RPMI8226 (cell line): ENCODE measurements at places on chromosomes 1 and 21.

- no peak for DNase-seq
Observed at GRCh38 chr21:41390043-41390639, 28.3 kb downstream of the MX2 start.

GRCh38 chr1:198499588-198499987, 40.9 kb downstream of the ATP6V1G3 start:
- no peak for DNase-seq

GRCh38 chr1:228340686-228341449, 65.8 kb downstream of the TRIM11 start:
- no peak for DNase-seq

GRCh38 chr1:153506831-153507413, 28.9 kb downstream of the S100A6 start:
- DNase-seq: no peak

DNA sequence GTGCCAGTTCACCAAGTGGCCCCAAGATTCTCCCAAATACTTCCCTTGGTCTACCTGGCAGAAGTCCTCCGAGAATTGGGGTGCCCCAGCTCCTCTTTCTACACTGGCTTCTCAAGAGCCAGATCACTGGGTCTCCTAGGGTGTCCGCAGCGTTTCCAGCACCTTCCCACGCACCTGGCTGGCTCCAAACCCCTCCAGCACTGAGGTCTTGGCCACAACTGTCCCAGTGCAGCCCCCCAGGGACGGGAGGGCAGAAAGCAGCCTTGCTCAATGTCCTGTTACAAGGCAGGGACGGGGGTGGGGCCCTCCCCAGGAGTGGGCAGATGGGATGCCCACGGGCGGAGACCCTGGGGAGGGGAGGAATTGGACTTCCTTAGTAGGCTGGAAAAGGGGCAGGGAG, 1.1 kb downstream of the ECE1 start:
- DNase-seq: no peak

DNA sequence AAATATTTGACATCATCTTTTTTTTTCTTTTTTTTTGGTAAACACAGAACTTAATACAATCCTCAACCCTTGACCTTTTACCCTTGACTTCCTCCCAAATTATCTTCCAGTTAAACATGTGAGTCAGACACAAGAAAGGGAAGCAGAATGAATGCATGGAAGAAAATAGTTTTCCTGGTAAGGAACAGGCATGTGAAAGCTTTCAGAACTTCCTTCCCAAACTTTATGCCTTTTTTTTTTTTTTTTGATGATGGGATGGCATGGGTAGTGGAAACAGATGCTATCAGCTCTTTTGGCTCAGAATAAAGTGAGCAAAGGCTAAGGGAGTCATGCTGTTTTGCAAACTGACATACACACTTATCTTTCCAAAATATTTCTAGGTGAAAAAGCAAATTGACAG, 1079.1 kb downstream of the TTLL7 start:
- no peak for DNase-seq

DNA sequence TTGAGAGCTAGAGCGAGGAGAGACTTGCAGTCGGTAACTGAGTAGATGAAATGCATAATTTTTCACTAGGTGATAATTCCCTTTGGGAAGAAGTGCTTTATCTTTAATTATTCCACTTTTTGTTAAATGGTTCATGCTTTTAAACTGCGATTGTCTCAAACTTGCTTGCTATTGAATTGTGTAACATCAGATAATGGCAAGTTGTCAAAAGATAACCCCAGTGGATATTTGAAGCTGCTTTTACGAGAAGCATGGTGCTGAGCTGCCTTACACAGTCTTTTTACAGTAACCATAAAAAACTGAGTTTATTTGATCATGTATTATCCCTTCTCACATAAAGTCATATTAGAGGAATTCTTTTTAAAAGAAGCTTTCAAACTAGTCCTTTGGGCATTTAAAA, 30.2 kb downstream of the TMEM50B start:
- no peak for DNase-seq

GRCh38 chr1:234918961-234919761, 209.5 kb downstream of the TOMM20 start:
- no peak for DNase-seq

DNA sequence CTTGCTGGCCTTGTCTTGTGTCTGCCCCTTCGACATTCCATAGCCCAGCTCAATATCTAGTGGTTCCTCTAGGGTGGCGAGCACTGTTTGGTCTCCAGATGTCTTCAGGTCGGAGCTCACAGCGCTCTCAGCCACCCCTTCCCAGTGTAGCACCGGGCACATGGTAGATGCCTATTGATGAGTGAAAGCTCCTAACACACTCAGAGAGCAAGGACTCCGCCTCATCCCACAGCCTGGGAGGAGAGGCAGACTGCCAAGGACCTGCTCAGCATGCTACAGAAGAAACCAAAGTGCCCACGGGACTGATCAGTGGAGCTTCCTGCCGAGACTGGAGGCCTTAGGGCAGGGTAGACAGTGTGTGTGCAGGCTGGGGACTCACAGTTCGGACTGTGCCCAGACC, 10.9 kb downstream of the PCSK9 start:
- peak; percentile 28 for DNase-seq

GRCh38 chr21:25855576-25855975, 120.8 kb downstream of the GABPA start:
- no peak for DNase-seq

DNA sequence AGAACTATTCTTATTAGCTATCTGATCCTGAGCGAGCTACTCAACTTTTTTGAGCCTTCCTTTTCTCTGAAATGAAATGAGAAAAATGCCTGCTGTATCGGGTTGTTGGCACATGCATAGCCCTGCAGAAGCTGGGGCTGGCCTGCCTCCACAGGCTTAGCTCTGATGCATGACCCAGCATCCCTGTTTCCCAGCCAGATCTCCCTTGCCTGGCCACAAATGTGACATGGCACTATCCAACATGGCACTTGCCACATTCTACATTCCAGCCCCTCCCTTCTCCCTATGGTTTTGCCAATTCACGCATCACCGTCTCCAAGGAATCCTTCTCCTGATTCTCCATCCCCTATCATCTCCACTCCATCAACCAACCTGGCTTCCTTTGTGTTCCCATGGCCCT, 13.8 kb downstream of the RNU5D-1 start:
- DNase-seq: no peak

DNA sequence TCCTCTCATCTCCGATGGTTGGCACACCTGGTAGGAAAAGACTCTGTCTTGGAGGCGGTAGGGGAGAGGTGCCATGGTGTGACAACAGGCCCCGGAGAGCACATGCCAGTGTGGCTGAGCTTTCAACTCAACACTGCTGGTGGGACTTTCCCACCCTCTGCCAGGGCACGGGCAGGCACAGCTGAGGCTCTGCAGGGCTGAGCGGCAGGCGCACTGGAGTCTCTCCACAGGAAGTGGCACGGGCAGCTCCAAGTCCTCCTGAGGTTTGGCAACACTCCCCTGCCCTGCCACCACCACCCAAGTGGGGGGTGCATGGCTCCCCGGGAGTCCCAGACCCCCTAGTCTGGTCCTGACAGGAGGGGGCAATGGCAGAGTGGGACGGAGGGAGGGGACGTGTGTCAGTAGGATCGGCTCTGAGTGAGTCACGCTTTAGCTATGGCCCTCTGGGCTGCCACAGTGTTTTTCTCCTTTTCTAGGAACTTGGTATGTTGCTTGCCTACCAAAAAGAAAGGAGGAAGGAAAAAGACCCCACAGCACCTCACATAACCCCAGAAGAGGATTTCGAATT, 27.3 kb upstream of the EVA1B start:
- DNase-seq: peak; percentile 31

DNA sequence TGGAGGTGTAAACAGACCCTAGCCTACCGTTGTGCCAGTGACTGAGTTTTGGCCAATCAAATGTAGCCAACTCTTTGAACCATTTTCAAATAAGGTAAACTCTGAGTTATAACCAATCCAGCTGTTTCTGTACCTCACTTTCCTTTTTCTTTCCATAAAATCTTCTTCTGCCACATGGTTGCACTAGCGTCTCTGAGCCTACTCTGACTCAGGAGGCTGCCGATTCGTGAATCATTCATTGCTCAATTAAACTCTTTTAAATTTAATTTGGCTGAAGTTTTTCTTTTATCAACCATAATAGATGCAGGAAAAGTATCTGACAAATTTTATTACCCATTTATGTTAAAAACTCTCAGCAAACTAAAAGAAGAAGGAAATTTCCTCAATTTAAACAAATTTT, 111.5 kb upstream of the LYPLAL1 start:
- no peak for DNase-seq

GRCh38 chr1:36576551-36577110, 93.9 kb upstream of the CSF3R start:
- no peak for DNase-seq

DNA sequence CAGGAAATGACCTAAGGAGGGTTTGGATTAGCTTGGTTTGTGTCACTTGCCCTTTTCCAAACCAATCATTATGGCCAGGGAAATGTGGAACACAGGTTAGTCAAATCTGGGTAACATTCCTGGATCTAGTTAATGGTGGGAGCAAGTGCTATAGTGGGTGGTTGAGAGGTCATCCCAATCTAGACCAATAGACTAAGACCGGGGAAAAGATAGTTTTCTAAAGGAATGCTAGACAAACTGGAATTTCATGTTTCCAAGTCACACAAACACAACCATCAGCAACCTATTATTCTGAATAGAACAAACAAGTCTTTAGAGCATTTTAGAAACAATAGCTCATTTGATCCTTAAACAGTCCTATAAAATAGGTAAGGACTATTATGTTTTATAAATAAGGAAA, 4.3 kb upstream of the MAN1A2 start:
- no peak for DNase-seq

GRCh38 chr1:207259391-207259790, 62.1 kb upstream of the CD55 start:
- no peak for DNase-seq

GRCh38 chr1:177341773-177342172, 171.0 kb downstream of the BRINP2 start:
- DNase-seq: no peak

DNA sequence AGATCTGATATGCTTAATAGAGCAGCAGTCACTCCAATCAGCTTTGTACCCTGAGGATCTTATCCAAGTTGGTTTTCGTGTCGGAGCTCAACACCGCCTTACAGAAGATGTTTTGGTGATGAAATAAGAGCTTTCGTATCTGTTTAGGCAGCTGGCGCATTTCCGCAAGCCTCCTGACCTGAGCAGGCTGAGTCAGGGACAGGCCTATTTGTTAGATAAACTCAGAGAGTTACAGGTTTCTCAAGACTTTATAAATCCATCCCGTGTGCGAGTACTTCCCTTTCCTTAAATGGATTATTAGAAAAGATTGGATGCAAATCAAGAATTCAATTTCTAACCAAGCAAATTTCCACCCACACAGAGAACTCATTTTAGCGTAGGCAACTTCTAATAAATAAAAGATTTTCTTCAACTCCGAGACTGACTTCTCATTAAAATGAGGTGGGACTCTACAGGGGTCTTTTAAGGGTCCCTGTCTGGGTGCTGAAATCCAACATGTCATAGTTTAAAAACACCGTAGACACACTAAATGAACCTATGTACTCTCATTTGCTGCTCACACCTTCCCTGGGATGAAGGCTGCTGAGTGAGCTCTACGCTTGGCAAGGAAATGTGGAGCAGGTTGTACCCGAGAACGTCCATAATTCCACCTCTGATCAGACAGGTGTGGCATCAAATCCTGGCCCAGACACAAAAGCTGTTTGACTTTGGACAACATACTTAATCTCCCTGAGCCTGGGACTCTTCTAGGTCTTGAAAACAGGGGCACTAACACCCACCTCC, 106.9 kb upstream of the F3 start:
- no peak for DNase-seq

GRCh38 chr1:220164517-220164916, 70.6 kb downstream of the IARS2 start:
- DNase-seq: no peak

DNA sequence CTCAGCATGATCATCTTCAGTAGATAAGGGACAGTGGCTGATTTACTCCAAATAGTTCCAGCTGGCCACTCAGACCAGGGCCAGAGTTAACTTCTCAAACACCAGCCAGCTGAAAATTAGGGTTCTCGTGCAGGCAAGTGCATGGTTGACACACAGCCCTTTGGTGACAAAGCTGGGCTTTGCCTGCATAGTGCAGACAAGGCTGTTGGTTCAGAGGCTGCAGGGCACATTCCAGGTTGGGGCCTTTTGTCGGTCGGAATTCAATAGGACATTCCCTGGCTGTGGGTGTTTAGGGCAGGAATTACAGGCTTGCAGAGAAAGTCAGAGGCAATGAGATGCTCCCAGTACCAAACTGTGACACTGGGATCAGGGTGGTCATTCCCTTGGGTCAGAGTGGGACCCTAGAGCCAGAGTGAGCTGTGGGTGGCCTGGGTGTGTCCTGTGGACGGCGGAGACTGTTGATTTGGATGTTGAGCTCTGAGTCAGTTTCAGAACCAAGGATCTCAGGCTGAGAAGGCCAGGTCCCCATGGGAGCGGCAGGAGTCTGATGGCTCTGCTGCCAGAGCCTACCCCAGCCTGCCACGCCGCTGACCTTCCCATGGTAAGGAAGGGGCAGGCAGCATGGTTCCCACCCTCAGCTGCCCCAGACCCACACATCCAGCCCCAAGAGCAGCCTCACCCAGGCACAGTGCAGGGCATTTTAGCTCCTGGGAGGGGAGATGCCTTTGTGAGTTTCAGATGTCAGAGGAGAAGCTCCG, 56.2 kb downstream of the STUM start:
- no peak for DNase-seq

GRCh38 chr1:24640288-24640687, 2.8 kb upstream of the SRRM1 start:
- no peak for DNase-seq

DNA sequence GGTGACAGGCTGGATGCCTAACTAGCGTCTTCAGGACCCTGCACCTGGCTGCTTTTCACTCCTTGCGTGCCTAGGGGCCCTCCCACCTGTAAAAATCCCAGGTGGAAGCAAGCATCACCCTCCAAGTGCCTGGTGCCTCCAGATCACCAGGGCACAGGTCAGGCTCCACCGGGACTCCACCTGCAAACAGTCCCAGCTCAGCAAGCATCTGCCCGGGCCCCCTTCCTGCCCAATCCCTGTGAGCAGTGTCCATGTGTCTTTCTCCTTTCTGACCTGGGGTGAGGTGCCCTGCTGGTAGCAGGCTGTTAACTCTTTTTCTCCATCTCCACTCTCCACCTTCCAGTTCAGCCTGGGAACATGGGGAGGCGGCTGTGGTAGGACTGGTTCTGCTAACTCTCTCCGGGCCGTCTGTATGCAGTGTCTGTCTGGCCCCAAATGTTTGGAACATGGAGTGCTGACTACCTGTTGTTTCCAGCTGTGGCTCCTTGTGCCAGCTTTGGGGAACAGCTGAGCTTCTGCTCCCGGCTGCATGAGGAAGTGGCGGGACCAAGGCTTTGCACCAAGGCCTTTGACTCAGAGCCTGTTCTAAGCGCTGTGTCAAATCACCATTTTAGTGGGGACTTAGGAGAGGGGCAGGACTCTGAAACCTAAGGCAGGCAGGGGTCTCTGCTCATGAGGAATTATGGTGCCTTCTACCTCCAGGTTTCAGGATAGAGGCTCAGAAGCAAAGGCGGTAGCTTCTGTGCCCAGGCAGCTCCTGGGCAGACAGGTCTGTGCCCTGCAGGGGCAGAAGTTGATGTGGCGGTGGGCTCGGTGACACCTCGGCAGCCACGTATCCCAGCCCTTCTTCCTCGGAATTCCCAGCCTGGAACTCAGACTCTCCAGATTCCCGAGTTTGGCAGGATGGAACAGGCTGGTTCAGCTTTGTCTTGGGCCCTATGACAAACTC, 5.5 kb downstream of the GPR137B start:
- no peak for DNase-seq

- DNase-seq: no peak
Observed at GRCh38 chr1:35555601-35556477, 1.4 kb downstream of the KIAA0319L start.

GRCh38 chr1:233088613-233089012, 138.2 kb downstream of the NTPCR start:
- no peak for DNase-seq

GRCh38 chr1:186303911-186304310, 71.1 kb downstream of the TPR start:
- no peak for DNase-seq
